Urinary bladder (tissue), 4 donors: ENCODE measurements at places on chromosomes 5 and 9. TPM values are rescaled to one million over a fixed set of nuclear protein-coding genes. Genes with fewer than 3 reads are reported as not detected.

HTR1A gene
- not detected for polyA plus RNA-seq

DNA sequence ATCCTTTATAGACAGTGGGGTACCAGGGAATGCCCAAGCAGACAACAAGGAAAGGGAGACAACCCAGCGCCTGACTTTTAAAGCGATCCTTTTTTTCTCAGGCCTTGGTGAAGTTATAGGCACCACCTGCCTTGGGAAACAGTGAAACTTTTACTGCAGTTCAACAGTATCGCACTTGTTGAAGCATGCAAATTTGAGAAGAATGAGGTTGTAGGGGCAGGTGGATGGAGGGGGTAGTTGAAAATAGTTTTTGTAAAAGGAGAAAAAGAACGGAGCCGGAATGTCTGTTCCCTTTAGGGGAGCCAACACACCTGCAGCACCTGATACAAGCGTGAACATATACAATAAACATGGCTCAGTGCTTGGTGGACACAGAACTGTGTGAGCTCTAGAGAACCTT, 190.2 kb upstream of the NR3C1 start:
- no peak for DNase-seq

GRCh38 chr9:82021198-82021597, 32.6 kb downstream of the SPATA31D1 start:
- DNase-seq, result no peak

RPP25L gene
- polyA plus RNA-seq, result 33.7 TPM

GRCh38 chr9:124254261-124254682, 3.5 kb upstream of the NEK6 start:
- DNase-seq, result no peak

GRCh38 chr9:115401756-115402327, 283.9 kb upstream of the TNC start:
- DNase-seq, result no peak
